GDM1 (cell line): ENCODE measurements at places on chromosomes 6 and 20.
A peak's percentile ranks its signal among the peaks of the same experiment; 100 is the strongest.

DNA sequence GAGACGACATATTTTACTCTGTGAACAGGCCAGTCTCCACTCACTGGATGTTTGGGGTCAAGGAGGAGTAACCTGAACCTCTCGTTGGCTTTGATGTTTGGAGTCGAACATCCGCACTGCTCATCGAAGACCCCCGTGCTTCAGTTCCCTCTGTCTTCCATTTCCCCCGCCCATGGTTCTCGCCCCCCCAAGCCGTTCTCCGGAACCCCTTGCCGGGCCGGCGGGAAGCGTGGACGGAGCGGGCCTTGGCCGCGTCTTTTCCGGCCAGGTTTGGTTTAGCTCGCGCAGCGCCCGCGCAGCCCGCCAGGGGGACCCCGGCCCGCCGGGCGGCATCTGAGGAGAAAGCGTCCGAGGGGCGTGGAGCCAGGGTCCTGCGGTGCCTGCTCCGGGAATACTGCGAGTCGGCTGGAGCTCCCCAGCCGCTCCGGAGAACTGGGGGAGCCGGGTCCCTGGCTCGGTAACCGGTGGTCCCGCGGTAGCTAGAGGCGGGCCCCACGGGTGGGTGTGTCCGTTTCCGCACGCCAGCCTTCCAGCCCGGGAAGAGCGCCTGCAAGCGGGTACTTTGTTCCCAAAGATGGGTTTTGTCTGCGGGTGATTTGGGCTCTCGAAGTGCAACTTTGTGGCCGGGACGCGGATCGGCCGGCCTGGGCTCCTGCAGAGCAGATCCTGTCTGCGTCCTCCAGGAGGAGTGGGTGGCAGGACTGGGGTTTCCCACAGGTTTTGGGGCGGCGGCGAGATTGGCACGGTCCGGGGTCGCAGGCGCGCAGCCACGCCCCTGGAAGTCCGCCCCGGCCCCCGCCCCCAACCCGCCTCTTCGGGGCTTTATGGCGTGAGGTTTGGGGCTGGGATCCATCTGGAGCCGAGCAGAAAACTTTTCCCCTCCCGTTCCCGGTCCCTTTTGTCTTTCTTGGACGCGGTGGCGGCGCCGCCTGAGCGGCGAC lies at the start of gene TMEM200A:
Gene TMEM200A, plus strand, starts transcription at position 852 of the 941 bp plus-strand sequence. CDS start 74,406 bp downstream, outside the sequence.
- DNase-seq = no peak

DNA sequence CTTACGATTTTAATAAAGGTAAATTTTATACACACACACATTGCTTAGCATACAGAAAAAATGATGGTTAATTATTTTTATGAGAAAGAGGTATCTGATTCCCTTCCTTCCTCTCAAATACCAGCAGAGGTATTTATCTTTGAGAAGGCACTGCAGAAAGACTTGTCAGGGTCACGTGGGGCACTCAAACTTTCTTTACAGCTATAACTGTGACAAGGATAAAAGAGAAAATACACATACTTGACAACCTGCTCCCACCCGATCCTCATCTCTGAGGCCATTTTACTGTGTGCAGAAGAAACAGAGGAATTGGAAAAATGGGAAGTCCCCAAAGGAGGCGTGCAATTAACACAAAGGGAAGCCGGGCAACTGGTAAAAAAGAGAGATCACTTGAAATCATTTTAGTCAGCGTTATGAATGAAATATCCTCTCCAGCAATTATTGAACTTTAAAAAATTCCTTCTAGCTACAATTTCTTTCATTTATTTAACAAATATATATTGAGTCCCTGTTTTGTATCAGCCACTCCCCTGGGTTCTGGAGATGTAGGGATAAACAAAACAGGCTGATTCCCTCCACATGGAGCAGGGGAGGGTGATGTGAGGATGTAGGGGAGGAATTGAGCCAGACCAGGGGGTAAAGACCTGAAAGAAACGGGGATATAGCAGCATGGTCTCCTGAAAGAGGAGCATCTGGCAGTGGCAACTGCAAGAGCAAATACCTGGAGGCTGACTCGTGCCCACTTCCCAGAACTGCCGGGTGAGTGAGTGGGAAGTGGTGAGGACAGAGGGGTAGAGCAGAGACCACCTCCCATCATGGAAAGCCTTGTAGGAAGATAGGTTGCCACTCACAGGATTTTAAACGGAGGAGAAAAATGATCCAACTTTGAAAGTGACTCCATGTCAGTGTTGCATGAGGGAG lies 510.3 kb downstream of the KIF16B start:
- DNase-seq = no peak

GRCh38 chr6:141484711-141485110 lies 648.0 kb upstream of the GJE1 start:
- peak; percentile 37 for DNase-seq

GRCh38 chr6:159594750-159595117 lies 98.3 kb downstream of the SOD2 start:
- no peak for DNase-seq

- DNase-seq = no peak
These were observed 330.2 kb downstream of the EPM2A start for GRCh38 chr6:145405006-145405551.

DNA sequence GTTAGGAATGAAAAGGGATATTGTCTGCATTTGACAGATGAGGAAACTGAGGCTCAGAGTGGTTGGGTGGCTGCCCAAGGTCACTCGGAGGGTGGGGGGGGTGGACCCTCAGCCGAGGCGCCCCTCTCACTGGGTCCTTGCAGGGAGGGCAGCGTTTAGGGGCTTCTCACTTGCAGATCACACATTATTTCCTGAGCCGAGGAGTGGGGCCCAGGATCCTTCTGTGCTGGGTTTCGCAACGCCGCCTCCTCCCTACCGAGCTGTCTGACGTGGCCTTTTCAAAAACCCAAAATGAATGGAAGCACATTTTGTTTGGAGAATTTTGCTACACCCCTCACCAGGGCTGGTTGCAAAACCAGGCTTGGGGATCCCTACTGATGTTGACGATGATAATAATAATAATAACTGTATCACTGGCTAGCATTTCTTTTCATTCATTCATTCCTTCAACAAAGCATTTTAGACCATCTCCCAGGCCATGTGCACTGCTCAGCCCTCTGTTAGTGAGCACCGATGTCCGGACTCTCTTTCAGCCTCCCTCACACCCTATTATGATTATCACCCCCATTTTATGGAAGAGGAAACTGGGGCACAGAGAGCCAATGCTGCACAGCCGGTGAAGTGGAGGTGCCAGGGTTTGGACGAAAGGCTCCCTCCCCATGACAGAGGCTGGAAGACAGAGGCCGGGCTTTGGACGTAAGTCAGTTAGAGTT lies 5.2 kb downstream of the DLGAP4 start:
- no peak for DNase-seq

DNA sequence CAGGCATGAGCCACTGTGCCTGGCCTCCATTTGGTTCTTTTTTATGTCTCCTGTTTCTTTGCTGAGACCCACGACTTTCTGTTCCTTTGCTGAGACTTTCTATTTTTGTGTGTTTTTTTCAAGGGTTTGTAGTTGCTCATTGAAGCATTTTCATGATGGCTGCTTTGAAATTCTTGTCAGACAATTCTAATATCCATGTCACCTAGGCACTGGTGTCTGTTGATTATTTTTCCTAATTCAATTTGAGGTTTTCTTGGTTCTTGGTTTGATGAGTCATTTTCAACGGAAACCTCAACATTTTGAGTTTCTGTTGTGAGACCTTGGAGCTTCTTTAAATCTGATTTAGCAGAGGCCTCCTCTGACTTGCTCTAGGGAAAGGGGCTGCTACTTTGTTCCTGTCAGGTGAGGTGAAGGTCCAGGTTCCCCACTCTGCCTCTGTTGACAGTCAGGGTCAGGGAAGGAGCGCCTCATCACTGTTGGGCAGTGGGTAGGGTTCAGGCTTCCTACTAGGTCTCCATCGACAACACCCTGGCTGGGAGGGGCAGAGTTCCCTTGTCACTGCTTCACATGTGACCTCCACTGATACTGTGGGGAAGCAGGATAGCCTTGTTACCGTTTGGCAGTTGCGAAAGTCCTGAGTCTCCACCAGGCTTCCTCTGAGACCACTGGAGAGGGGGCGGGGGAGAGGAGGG lies 67.2 kb upstream of the RNF24 start:
- peak; percentile 82 for DNase-seq

DNA sequence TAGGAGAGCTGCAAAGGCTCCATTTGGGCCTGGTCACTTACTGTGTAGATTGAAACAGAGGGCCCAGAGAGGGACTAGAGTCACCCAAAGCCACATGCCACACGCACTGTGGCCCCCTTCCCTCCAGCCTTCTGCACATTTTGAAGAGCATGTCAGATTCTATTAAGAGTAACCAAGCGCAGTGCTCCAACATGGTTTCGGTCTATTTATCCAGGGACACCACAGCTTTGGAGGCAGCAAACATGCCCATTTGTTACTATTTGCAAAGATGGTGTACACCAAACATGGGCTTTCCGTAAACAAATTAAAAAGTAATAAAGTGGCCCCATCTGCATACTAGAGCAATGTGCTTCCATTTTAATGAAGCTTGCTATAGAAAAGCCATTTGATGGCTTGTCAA lies 43.7 kb upstream of the CCDC167 start:
- DNase-seq = no peak

- DNase-seq = no peak
These were observed 417.0 kb downstream of the HAO1 start for GRCh38 chr20:7523288-7523687.

GRCh38 chr6:150403458-150404246 lies 34.8 kb downstream of the IYD start:
- DNase-seq = no peak

GRCh38 chr6:131225127-131225526 lies 89.9 kb downstream of the AKAP7 start:
- no peak for DNase-seq

DNA sequence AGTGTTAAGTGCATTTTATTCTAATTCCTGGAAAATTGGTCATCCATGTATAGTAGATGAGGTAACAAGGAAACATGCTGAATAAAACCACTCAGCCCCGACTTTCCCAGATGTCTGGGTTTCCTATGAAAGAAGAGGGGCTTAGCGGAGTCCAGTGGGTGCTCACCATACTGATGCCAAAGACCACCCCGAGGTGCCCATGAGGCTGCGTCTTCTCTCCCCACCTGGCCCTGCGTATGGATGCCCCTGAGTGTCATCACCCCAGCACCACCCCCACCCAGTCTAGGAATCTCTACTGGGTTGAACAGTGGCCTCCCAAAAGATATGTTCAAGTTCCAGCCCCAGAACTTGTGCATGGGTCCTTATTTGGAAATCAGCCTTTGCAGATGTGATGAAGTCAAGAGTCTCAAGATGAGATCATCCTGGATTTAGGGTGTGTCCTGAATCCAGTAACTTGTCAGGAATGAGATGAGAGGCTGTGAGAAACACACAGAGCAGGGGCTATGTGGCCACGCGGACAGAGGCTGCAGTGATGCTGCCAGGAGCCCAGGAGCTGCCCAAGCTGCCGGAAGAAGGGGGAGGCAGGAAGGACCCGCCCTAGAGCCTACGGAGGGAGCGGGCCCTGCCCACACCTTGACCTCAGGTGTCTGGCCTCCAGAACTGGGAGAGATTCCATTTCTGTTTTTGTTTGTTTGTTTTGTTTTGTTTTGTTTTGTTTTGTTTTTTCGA lies 124.6 kb upstream of the CDH4 start:
- no peak for DNase-seq

DNA sequence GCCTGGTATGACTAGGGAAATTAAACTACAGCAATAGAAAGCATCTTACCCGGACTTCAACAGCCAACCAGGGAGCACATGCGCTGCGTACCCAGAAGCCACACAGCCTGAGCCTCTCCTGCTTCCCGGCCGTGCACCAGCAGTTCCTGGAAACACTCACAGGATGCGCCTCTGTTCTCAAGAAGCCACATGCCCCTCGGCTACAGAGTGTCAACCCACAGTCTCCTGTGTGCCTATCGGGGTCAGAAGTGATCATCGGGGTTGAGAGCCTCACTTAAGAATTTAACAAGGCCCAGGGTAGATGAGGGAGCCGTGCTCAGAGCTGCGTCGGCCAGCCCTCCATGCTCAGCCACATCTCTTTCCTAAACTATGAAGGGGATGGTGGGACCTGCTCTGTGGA lies 147.2 kb upstream of the GGTLC1 start:
- DNase-seq = no peak

GRCh38 chr6:37083243-37084138 lies 78.0 kb downstream of the FGD2 start:
- DNase-seq = peak; percentile 86

GRCh38 chr6:147166992-147167391 lies 37.2 kb upstream of the STXBP5 start:
- no peak for DNase-seq

DNA sequence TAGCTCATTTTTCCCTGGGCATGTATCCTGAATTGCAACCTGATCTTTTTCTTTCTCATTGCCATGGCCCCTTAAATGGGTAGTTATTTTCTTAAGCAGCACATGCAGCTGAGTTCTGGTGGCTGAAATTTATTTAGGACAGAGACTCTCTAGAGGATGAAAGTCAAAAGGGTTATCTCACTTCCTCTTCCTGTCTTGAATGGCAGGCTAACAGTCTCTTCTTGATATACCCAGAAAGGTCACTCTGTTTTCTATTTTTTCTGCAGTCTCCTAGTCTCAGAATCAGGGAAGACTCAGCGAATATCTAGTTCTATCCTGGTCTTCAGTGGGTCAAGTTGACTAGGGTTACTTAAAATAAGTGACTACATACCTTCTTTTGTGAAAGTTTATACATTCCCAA lies 243.3 kb downstream of the EPHA7 start:
- DNase-seq = no peak

GRCh38 chr6:124010574-124010973 lies 206.9 kb downstream of the NKAIN2 start:
- DNase-seq = no peak

GRCh38 chr6:82507112-82507511 lies 143.5 kb downstream of the TPBG start:
- DNase-seq = no peak

GRCh38 chr20:53023732-53024520 lies 51.8 kb downstream of the TSHZ2 start:
- DNase-seq = no peak

DNA sequence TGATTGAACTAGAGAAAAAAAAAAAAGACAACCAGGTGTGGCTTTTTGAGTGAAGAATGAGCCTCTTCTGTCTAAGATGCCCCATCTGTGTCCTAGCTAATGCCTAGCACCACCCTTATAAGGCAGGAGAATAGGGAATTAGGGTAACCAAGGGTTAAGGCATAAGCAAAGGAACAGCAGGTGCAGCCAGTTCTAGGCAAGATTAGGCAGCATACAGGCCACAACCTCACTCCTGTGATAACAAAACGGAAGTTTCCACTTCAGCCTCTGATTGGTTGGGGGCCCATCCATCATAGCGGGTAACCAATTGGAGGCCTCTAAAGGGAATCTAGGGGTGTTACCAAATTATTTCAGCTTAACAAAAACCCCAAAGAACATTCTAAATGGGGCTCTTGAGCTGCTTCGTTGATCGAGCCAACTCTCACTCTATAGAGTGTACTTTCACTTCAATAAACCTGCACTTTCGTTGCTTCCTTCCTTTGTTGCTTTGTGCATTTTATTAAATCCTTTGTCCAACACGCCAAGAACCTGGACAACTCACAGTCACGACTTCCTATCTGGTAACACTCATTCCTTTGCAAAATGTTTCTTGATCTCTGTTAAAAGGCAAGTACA lies 61.9 kb upstream of the TAGAP start:
- DNase-seq = peak; percentile 70
